ENCODE measurements at places on chromosomes 4 and X.

GRCh38 chr4:86594559-86595425 lies 677 bp downstream of the PTPN13 start:
- no peak for DNase-seq

- no peak for DNase-seq
Measured at GRCh38 chr4:185700630-185701029, 111.4 kb downstream of the SORBS2 start.

DNA sequence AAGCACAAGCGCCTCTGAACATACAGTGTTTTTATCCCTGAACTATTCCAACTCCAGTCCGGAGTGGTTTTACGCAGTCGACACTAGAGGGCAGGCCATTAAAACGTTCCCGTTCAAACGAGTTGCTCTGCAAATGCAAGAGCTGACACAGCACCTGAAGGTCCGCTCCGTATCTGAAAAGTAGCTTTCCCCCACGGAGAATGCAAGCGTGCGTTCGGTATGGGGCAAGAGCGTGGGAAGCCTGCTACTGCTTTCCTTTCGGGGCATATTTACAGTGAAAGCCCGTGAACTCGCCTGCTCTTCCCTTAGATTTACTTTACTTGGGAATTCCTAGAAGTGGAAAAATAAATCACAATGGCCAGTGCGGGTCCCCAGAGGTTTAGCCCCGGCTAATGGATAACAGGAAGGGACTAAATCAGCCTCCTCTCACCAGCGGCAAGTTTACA lies 190.8 kb downstream of the TSPAN5 start:
- DNase-seq, result peak; percentile 31

- no peak for DNase-seq
Measured at GRCh38 chrX:7158468-7158990, 10.6 kb upstream of the PUDP start.

- no peak for DNase-seq
Measured at GRCh38 chrX:23789386-23790154, 6.6 kb downstream of the SAT1 start.

DNA sequence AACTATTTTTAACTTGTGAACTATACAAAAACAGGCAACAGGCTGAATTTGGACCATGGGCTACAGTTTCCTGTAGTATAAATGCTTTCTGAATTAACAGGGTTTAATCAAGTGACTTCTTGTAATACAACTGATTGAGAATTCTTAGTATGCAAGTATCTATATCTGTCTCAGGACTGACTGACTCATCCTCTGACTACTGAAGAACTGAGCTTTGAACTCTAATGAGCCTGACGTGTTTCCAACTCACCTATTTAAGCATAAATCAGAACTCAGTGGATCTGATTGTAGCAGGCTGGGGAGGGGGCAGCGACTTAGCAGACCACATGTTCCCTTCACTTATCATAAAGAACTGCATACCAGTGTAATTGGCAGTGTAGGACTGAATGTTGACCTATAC lies 7.8 kb downstream of the SPATA4 start:
- DNase-seq, result no peak

DNA sequence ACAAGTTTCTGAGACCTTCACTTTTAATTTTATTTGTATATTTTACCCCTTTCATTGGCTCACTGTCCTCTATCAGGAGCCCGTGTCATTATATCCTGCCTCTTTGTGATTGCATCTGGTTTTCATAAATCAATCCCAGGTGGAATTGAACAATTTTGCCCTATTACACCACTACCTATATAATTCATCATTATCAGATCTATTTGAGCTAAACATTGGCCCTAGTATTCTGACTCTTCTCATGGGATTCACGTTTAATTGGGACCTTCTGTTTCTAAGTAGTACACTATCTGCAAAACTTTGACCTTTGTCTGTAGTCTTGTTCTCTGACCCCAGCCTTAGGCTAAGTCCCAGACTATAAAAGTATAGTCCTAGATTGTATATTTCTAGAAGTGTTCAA lies 114.1 kb downstream of the FAT4 start:
- DNase-seq, result no peak

DNA sequence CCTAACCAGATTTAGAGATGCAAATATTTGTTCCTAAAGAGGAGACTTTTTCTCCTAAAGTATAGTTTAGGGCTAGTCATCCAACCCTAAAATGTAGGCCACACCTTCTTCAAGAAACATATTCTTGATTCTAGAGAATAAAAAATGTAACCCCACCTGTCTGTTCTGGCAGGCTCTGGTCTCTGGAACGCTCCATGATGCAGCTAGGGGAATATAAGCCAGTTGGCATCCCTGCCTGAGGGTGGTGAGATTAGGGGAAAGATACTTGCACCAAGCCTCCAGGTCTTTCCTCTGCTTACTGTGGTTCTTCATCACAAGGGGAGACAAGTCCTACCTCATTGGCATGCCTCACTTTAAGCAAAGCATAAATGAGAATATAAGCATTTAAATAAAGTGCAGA lies 21.2 kb upstream of the TBC1D9 start:
- DNase-seq, result no peak

DNA sequence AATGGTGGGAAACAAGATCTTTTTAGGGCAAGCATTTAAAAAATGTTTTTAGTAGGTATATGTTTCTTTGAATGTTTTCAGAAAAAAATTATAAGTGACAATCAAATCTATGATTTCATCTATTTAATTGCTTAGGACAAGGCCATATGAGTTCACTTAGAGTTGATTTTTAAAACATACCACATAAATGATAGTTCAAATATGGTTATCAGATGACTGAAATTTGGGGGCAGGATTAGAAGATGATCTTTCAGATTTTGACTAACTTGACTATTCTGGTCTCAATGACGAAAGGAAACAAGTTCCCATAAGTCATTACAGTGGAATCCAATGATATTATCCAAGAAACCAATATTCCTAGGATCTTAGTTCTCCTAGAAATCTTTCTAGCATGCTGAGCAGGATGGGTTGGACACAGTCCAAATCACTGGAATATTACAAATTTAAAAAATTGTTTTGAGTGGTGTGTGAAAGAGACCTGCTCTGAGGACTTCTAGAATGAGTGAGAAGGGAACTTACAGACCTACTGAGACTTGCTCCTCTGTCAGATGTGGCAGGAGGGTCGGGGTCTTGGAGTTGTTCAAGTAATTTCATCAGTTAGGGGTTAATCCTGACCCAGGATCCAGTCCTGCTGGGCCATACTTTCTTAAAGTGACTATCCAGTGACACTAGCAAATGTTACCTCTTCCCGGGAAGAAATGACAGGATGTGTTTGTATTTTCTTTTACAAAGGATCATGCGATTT lies 20.0 kb downstream of the RHOH start:
- no peak for DNase-seq

- no peak for DNase-seq
Measured at GRCh38 chr4:77956917-77957316, 94.3 kb downstream of the MRPL1 start.

DNA sequence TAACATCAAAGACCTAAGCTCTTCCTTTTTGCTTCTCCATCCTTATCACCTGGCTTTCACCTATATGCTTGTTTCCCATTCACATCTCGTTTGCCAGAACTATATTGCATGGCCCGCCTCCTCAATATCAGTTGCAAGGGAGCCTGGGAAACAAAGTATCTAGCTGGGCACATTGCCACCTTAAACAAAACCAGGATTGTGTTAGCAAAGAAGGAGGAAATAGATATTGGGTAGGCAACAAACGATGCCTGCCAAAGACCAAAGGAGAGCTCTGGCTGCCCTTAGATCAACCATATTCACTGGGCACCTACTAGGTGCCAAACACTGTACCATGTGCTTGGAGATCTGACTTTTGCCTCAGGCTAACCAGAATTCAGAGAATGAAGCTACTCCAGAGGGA lies 107.5 kb downstream of the GRIA3 start:
- no peak for DNase-seq

DNA sequence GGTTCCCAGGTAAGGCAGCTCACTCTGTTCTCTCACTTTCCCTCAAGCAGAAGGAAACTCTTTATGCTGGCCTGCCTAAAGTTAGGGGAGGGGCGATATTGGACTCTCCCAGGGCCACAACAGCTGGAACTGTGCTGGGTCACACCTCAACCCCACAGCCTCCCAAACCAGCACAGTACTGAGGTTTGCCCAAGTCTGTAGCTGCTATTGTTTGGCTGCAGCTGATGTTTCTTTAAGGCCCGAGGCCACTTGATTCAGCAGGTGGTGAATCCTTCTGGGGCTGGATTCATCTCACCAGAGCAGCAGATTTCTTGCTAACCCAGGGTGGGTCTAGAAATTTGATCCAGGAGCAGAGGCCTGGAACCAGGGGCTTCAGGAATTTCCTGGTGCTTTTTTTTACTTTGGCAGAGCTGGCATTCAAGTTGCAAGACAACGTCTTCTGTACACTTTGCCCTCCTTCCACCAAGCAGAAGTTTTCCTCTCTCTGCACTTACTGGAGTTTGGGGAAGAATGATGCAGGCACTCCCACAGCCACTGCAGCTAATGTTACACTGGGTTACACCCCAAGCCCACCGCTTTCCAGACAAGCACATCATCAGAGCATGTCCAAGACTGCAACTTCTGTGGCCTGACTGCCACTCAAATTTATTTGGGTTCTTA lies 544.7 kb upstream of the NDST4 start:
- no peak for DNase-seq

Measured in stimulated activated CD4-positive, alpha-beta T cell treated with anti-CD3 and anti-CD28 coated beads, Interleukin-15, amount 100 ng/mL, for 1 hour (primary cell).